ENCODE measurements at places on chromosomes 1 and 21. TPM values are rescaled to one million over a fixed set of nuclear protein-coding genes. Genes with fewer than 3 reads are reported as not detected.

STYXL2 gene
- not detected for total RNA-seq

PSMB4 gene
- total RNA-seq = 318 TPM

OR2T8 gene
- total RNA-seq = not detected

PTPN22 gene
- 0.95 TPM for total RNA-seq

ZBTB18 gene
- total RNA-seq = 4.6 TPM

TFF2 gene
- not detected for total RNA-seq

STIL gene
- 2.4 TPM for total RNA-seq

NUF2 gene
- total RNA-seq = 1.6 TPM

GJA4 gene
- total RNA-seq = not detected

BMP8B gene
- total RNA-seq = under 0.01 TPM

SLC25A34 gene
- 0.52 TPM for total RNA-seq

S100A1 gene
- total RNA-seq = not detected

C4BPA gene
- total RNA-seq = not detected

C1orf21 gene
- total RNA-seq = 26.7 TPM

LCE3D gene
- not detected for total RNA-seq

PEAR1 gene
- 0.09 TPM for total RNA-seq

NES gene
- total RNA-seq = 30.8 TPM

RNF186 gene
- total RNA-seq = not detected

CR1L gene
- not detected for total RNA-seq

NECAP2 gene
- 76.6 TPM for total RNA-seq

SPRR2B gene
- total RNA-seq = not detected
